T-helper 22 cell (primary cell): ENCODE measurements at places on chromosomes 3 and 15.

GRCh38 chr3:105406268-105406667 lies 39.6 kb downstream of the ALCAM start:
- no peak for DNase-seq

DNA sequence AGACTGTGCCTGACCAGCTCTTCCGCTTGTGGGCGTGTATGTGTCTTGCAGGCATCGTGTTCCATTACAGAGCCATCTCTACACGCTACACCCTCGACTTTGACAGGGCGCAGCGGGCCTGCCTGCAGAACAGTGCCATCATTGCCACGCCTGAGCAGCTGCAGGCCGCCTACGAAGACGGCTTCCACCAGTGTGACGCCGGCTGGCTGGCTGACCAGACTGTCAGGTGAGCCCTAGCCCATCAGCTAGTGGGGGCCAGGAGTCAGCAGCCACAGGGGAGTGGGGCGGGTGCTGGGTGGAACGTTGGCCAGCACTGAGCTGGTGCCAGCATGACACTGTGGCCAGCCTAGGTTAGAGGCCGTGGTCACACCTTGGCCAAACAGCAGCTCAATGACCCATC lies 36.7 kb downstream of the ACAN start:
- DNase-seq, result no peak

DNA sequence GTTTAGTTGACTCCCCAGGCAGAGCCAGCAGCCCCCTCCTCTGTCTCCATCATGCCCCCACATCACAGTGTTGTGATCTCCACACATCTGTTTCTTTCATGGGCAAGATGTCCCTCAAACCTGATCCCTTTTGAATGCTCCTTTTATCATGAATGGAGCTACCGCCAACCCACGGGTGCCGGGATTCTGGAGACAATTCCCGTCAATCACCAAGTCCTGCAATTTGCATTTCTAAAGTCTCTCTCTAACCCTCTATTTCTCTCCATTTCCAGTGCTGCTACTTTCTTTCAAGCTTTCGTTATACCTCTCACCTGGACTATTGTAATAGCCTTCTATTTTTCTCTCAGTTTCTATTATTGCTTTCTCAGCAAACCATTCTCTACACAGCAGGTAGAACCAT lies 89.7 kb upstream of the CCNL1 start:
- no peak for DNase-seq

DNA sequence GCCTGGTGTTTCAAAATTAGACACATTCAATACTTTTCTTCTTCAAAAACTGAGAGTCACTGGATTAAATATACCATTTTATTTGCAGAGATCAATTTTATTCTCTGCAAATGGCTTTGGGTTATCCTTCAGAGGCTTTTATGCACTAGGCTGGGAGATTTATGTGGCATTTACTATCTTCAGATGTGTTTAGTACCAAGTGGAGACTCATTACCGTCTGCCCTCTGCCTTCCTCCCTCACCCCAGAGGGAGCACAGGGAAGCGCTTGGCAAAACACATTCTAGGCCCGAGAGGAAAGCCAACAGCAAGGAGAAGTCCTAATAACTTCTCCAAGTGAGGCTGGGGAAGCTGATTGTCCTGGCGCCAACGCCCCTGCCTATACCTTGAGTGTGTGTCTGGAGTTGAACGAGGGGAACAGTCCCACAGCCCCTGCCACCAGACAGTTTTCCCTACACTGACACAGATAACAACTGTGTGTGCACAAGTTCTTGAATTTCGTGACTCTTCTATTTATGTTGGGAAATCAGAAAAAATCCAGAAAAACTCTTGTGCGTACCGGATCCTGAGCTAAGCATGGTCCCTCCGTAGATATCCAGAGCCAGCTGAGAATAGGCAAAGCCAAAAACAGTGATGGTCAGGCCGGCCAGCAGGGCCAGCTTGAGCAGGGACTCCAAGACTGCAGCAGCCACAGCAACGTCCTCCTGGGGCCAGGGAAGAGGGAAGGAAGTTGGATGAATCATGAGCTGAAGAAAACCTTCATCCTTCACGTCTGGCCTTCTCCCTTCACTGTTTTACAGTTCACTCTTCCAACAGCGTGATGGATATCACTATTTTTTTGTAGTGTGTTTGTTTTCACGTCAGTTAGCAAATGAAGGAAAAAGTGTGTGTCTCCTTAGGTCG lies 26.6 kb downstream of the RFT1 start:
- no peak for DNase-seq

DNA sequence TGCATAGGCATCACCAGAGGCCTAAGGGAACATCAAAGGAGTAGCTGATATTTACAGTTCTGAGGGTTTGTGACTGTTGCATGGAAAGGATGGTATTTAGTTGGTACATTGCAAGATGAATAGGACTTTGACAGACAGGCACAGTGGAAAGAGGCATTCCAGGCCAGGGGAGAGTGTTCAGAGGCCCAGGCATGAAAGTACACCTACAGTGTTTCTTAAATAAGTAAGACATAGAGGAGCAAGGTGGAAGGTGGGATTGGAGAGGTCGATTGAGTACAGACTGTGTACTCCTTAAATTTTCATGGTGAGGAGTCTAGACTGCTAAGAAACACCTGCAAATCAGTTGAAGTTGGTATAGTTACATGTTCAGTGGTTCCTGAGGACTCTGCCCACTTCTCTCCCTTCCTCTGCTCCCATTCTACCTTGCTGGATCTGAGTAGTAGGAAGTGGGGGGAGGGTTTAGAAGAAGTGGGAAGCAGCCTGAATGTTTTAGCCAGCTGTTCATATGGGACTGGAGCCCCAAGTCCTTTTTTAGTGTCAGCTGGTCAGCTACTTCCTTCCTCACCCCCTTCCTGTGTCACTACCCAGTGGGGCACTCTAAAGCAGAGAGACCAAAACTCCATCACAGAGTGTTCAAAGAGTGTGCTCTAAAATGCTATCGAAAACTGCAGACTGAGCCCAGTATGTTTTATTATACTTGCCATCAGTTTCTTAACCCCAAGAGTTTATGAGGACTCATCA lies 14.0 kb downstream of the KLHL18 start:
- no peak for DNase-seq

- no peak for DNase-seq
Observed at GRCh38 chr3:59754456-59755129, 704.8 kb upstream of the CFAP20DC start.

- DNase-seq, result no peak
Observed at GRCh38 chr15:47374222-47374621, 343.1 kb upstream of the SEMA6D start.

GRCh38 chr3:38636881-38637280 lies 12.6 kb downstream of the SCN5A start:
- DNase-seq, result no peak
